Stimulated activated CD8-positive, alpha-beta memory T cell treated with anti-CD3 and anti-CD28 coated beads, Interleukin-12 subunit alpha, Interleukin-12 subunit beta, amount 100 ng/mL, for 1 hour (primary cell): ENCODE measurements at places on chromosomes 13 and 19.

DNA sequence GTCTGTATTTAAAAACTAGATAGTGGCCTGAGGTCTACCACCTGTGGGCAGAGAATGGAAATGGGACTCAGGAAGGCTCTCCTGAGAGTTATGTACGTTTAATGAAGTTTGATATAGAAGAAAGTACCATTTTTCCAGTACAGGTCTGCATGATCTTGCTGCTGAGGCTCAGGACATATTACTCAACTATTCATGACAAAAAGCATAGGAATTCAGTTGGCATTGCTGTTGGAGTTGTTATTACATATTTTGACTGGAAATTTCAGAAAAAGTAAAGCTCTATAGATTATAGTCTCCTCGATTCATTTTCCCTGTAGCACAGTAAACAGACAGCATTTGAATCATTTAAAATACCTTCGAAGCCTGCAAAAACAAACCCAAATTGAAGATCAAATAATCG is 469.8 kb downstream of the DCT start:
- no peak for DNase-seq

DNA sequence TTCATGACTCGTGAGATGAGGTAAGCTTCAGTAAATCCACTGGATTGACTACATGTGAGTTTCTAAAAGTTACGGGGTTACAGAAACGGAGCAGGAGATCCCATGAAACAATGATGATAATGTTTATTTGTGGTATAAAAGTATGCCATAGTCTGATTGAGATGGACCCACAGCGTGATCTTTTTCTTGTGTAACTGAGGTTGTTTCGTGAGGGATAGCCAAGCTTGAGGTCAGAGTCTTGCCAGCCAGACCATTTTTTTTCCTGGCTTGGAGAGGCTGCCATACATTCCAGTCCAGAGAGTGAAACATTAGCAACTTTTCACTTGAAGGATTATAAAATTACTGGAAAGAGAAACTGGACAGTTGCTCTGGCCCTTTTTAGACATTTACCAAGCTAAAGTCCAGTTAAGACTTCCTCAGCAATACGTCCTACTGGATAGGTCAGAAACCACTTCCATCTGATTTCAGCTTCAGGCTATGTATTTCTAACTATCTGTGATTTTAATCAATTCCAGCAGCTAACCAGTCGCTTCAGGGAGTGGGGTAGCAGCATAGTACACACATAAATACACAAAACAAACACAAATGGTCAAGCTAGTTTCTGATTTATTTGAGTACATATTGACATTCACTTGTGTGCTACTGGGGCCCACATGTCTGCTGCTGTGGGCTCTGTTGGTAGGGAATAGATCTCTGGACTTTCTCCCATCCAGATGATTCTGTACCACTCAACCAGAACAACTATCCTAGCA is 194.6 kb downstream of the POSTN start:
- no peak for DNase-seq

DNA sequence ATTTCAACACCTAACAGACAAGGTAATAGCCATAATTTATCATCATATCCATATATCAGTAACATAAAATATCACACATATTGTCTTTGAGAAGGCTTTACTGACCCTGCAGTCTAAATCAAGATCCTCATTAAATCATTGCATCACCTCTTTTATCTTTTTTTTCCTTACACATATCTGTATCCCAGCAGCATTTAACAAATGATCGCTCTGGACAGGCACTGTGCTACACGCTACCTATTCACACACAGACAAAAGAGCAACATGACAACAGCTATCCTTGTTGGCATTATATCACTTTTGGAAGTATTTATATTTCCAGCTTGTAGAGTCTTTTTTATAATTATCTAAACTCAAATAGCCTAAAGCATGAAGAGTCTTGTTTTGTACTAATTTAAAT is 73.3 kb upstream of the NBEA start:
- DNase-seq = no peak

GRCh38 chr13:92719868-92720267 is 506.7 kb upstream of the GPC6 start:
- DNase-seq = no peak

GRCh38 chr19:42203700-42204099 is 13.8 kb downstream of the DEDD2 start:
- no peak for DNase-seq

GRCh38 chr13:89315287-89315686 is 1644.1 kb downstream of the SLITRK5 start:
- DNase-seq = no peak

DNA sequence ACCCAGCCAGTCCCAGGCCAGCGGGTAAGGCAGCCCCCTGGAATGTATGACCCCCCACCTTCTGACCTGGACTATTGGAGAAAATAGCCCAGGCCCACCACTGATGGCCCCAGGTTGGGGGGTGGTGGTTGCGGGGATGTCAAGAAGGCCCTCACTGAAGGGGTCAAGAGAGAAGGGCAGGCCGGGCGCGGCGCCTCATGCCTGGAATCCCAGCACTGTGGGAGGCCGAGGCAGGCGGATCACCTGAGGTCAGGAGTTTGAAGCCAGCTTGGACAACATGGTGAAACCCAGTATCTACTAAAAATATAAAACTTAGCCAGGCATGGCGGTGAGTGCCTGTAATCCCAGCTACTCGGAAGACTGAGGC is 1.5 kb upstream of the ADAMTSL5 start:
- no peak for DNase-seq

DNA sequence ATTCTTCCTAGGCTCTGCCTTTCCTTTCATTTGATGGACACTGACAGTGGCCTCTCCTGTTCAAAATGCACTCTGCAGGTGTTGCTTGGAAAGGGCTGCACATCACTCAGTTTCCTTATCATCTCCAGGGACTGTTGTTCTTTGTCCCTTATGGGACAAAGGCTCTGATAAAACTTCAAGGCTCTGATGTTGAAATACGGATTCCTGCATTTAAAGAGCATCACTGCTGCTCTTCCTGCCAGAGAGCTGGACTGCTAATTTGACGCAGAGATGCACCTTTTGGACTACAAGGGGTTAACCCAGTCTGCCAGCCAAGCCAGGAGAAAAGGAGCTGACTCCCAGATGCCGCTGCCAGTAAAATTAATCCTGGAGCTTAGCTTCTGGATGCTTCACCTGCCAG is 952.1 kb downstream of the DIAPH3 start:
- no peak for DNase-seq

DNA sequence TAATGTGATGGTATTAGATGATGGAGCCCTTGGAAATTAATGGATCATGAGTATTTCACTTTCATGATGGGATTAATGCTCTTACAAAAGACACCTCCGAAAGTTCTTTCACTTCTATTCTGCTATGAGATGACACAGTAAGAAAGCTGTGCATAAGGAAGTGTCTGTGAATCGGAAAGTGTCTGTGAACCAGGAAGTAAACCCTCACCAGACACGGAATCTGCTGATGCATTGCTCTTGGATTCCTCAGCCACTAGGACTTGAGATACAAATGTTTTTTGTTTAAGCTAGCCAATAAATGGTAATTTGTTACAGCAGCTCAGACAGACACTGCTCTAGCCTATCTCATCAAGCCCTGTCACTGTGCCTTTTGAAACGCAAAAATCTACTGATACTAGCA is 440.4 kb upstream of the PRR20A start:
- no peak for DNase-seq

DNA sequence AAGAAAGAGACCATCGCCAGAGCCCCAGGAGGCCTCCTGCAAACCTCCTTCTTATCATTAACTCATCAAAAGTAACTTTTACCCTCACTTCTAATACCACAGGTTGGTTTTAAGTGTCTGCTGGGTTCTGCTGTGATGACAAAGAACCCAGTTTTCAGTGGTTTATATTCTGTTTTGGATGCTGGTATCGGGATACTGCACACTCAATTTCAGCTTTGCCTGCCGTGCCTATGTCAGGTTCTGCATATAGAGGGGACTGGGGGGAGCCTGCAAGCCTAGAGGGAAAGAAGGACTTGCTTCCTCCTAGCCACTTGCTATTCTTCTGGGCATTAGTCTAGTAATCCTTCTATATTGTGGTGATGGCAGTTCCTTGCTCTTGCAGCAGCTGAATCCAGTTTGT is 242.4 kb downstream of the KCNRG start:
- no peak for DNase-seq

DNA sequence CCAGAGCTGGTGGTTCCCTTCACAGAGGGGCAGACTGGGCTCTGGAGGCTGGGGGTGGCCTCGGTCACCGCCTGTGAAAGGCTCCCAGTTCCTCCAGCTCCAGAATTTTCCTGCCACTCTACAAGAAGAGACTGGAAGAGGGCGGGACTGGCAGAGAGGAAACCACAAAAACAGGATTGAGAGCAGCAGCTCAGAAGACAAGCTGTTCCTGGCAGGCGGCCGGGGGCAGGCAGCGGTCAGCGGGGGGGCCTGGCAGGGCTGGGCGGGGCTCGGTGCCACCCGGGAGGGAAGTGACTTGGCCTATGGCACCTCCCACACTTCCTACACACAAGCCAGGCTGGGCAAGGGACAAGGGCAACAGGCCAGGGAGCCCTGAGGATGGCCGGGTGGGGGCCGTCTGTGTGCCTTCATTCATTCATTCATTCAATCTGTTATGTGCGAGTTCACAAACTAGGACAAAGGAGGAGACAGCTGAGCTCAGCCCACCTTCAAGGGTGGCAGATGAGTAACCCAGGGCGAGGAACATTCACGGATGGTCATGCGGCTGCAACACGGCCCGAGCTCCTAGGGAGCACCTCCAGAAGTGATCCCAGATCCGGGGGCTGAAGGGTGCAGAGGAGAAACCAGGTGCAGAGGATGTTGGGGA is 16.9 kb upstream of the BTBD2 start:
- no peak for DNase-seq

DNA sequence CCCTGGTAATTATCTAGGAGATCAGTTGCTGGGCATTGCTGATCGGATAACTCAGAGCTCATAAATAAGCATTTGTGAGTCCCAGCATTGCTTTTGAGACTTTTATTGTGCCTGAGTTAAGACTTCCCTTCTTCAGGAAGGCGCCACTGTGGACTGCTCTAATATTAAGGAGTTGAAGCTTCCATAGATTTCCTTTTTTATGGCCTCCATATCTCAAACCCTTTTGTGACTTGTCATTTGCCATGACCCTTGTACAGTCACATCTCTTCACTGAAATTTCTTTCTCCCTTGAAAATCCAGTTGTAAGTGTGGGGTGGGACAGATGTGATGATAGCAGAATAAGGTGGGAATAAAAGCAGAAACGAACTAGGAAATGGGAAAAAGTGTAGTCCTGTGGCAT is 6.3 kb downstream of the TM9SF2 start:
- no peak for DNase-seq

- DNase-seq = no peak
Observed at GRCh38 chr13:64992314-64992713, 2237.8 kb downstream of the PCDH9 start.

- no peak for DNase-seq
Observed at GRCh38 chr13:50426927-50427326, 411.7 kb downstream of the KCNRG start.

DNA sequence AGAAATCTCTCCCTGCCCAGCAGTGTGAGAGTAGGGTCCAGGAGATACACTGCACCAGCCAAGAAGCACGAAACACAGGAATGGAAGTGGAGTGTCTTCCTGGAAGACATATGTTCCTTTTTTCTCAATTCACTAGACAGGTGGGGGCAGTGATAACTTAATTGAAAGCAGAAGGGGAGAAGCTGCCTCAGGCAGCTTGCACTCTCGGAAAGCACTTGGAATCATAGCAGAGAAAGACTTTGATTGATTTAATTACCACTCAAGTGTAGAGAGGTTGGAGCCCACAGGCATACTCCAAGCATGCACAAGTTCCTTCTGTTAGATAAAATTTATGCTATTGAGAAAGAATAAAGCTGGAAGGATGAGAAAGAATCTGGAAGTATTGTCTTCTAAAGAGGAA is 249.4 kb downstream of the SLITRK6 start:
- DNase-seq = no peak

- DNase-seq = no peak
Observed at GRCh38 chr19:46390866-46391265, 22.5 kb downstream of the CCDC8 start.

DNA sequence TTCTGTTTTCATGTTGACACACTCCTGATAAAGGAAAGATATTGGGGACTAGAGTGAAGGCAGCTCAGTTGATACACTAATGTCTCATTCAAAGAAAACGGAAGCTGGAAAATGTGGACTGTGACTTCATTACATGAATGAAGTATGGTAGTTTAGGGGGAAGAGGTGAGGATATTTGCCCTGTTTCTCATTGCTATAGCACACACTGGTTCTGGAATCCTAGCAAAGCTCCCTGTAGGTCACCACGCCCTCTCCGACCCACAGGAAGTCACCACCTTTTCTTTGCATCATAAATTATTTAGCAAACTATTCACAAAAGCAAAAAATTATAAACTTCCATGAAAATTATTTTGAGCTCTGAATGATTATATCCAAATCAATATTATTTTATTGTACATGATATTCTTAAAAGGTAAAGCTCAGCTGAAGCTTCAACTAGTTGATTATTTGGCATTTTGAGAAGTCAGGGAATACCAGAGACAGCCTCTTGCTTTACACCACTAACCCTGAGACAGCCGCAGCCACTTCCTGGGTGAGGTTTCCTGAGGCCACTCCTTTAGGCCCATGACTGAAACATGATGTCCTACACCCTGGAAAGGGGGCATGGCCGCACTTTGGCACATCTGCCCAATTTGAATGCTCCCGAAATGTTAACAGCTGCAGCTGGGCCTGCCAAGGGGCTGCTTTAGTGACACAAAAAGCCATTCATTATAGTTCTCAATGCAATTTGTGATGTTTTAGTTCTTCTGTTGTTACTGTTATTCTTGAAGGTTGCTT is 50.0 kb upstream of the WDFY2 start:
- peak; percentile 19 for DNase-seq

DNA sequence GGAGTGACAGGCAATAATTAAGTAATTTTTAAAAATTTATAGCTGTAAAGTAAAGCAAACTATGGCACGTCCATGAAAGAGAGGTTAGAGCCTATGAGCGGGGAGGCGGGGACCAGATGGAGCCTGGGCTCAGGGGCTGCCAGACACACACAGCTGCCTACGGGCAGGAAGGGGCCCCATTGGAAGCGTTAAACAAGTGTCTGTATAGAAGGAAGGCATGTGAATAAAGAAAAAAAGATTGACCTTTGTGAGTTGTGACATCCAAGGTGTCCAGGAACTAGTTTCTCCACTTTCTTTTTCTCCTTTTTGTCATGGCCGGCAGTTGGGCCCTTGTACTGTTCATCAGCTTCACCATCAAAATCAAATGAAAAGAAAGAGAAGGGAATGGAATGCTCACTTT is 56.8 kb downstream of the LRCH1 start:
- no peak for DNase-seq

GRCh38 chr13:37209621-37210580 is 104.4 kb upstream of the CSNK1A1L start:
- DNase-seq = no peak

GRCh38 chr13:104809483-104809882 is 1726.0 kb downstream of the EFNB2 start:
- no peak for DNase-seq

GRCh38 chr13:76884186-76884906 is 1.9 kb downstream of the KCTD12 start:
- DNase-seq = no peak

GRCh38 chr13:43058831-43059230 is 35.4 kb downstream of the DNAJC15 start:
- no peak for DNase-seq
